Umbilical cord (tissue), 2 donors: ENCODE measurements at places on chromosomes 16 and 17. TPM values are rescaled to one million over a fixed set of nuclear protein-coding genes. Genes with fewer than 3 reads are reported as not detected.

The SMCR8 gene
- total RNA-seq = 7.2 TPM

GRCh38 chr17:56185491-56186221, 32.4 kb downstream of the ANKFN1 start:
- no peak for DNase-seq

DNA sequence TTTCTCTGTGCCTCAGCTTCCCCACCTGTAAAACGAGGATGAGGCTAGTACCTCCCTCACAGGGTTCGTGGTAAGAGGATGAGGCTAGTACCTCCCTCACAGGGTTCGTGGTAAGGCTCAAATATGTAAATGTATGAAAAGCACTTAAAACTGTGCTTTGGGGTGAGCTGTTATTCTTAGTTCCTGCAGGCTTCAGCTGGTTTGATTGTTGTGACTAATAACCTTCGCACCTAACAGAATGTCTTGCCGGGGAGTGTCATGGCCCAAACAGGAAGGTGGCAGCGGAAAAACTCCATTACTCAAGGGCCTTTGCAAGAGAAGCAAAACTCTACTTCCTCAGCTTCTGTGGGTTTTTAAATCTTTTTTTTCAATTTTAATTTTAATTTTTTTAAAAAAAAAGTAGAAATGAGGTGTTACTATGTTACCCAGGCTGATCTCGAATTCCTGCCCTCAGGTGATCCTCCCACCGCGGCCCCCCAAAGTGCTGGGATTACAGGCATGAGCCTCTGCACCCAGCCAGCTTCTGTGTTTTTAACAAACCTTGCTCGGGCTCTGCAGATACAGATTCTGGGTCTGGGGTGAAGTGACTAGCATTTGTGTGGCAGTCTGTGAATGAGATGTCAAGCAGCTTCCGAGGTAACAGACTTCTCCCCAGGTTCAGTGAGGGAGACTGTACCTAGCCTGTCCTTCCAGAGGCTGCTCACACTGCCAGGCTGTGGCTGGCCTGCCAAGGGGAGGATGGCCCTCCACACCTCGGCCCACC, 103.0 kb downstream of the RAB11FIP4 start:
- DNase-seq = no peak

DNA sequence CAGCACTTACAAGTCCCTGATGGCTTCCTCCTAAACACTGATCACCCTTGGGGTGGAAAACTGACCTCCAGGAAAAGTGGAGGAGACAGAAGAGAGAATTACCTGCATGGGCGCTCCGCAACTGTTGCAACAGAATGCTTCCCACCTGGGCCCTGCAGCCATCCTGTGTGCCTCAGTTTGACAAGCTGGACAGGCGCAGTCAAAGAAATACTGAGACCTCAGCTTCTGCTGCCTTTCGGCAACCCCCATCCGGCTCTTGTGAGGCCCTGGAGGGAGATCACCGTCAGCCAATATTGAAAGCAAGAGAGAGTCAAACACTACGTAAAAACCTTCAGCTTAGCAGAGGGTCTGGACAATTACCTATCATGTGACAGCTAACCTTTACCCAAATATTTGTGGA, 24.8 kb downstream of the SERPINF1 start:
- no peak for DNase-seq

DNA sequence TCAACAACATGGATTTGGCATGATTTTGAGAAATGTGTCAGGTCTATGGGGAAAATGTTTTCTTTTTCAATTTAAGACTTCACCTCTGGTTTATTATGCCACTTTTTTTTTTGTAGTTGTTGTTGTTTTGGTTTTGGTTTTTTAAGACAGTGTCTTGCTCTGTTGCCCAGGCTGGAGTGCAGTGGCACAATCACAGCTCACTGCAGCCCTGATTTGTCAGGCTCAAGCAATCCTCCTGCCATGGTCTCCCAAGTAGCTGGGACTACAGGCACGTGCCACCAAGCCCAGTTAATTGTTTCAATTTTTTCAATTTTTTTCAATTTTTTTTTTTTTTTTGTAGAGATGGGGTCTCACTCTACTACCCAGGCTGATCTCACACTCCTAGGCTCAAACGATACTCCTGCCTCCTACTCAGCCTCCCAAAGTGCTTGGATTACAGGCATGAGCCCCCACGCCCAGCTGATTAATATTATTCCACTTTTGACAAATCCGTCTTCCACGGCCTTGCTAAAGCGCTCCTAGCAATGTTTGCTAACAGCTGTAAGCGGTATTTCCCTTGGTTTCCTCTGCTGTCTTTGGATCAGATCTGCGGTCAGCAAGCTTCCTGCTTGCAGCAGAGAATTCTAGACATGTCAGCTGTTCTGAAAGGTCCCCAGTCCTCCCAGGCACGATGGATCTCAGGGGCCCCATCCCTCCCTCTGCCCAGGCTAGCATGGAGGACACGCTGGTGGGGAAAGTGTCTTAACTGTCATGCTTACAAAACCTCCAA, 7.0 kb upstream of the MILR1 start:
- DNase-seq = peak; percentile 50
